ENCODE measurements at places on chromosomes 2 and 18.

GRCh38 chr2:218708086-218708485, 2.5 kb upstream of the TTLL4 start:
- no peak for DNase-seq

DNA sequence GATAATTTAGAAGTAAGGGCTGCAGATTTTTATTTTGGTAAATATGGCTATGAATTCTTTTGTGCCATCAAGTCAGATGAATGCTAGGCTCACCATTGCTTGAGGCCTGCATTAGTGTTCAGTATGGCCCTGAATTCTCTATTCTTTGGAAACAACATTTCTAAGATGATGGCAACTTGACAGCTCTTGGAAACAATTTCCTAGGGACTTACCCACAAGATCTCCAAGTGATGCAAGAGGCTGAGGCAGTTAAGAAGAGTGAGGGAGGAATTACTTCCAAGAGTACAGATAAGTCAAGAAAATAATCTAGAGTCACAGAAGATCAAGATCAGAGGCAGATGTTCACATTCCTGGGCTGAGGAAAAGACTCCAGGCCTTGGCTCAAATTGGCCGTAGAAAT, 129.1 kb downstream of the NRP2 start:
- DNase-seq, result no peak

GRCh38 chr2:70647873-70648481, 94.4 kb upstream of the TGFA start:
- DNase-seq, result peak; percentile 46

DNA sequence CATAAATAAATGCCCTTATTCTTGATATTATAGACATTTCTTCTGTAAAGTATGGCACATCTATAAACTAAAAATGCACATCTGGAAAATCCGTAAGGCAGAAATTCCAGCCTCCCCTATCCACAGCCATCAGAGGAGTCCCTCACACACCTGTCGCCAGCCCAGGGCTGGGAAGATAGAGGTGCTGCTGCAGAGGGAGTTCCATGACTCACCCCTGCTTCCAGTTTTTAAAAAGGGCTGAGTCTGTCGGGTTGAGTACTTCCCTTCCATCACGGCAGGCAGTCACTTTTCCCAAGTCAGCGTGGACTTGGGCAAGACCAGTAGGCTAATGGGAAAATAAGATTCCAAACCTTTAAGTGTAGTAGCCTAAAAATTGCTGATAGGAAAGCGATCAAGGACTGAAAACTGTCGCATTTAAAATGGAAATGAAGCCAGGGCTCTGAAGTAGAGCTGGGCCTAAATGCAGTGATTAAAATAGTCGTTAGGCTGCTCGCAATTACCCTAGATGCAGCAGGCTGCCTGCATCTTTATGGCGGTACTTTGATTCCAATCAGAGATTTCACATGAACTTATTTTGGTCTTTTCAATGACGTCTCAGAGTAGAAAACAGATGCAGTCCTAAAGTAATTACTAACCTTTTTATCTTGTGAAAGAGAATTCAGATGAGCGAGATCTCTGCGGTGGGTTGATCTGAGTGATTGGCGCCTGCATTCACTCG, 280.5 kb downstream of the AGAP1 start:
- no peak for DNase-seq

- DNase-seq, result no peak
Observed at GRCh38 chr2:133642791-133643191, 74.5 kb upstream of the NCKAP5 start.

GRCh38 chr18:2985628-2986027, 27.3 kb downstream of the LPIN2 start:
- DNase-seq, result no peak

DNA sequence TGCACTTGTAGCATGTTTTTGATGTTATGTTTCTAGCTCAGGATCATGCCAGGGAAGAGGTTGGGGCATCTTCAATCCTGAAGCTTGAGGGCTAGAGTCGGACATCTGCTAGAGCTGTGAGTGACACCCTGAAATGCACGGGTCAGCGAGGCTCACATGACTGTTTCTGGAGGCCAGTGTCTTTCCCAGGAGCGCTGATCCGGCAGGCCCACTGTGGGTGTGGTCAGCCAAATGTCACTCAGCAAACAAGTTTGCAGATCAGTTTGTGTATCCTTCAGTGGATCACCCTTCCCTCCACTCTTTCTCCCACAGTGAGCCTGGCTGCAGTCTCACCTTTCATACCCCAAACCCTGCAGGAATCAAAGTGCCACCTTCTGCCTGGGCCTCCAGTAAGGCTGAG, 23.0 kb upstream of the ARHGEF4 start:
- DNase-seq, result no peak

- DNase-seq, result no peak
Observed at GRCh38 chr2:114389021-114389420, 53.4 kb upstream of the DPP10 start.

- DNase-seq, result no peak
Observed at GRCh38 chr2:6793913-6794312, 71.8 kb downstream of the CMPK2 start.

DNA sequence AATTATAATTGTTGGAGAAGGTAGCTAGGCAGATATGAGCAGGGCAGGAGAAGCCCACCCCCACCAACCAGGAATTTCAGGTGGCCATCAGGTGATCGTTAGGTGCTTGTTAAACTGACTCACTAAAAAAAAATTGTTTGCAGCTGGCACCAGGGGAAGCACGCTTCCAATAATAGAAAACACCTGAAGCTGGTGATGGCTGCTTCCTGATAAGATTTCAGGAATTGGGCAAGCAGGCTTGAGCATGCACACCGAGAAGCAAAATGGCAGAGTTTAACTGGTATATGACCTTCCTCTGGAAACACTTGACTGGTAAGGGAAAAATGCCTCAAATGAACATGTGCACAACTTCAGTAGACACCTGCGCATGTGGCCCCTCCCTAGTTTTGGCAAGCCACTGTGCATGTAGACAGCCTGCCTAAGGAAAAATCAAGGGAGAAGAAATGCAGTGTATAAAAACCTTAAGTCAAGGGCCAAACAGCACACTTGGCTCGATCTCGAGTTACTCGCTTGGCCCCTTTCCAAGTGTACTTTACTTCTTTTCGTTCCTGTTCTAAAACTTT, 292.8 kb downstream of the CCDC85A start:
- no peak for DNase-seq

- no peak for DNase-seq
Observed at GRCh38 chr2:216151313-216152025, 42.3 kb downstream of the XRCC5 start.

DNA sequence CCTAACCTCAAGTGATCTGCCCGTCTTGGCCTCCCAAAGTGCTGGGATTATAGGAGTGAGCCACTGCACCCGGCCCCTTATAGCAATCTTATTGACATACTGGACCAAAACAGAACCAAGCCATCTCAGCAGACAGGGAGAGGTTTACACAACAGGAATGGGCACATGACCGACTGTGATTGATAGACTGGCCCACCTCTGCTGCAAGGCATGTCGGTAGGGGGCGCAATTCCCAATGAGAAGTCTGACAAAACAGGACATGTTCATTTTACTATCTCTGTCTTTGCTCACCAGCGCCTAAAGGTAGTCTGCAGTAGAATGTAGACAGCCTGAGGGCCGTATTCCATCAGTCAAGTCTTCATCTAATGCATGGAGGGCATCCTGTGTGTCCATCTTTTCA, 2.0 kb downstream of the LYPD6B start:
- no peak for DNase-seq

DNA sequence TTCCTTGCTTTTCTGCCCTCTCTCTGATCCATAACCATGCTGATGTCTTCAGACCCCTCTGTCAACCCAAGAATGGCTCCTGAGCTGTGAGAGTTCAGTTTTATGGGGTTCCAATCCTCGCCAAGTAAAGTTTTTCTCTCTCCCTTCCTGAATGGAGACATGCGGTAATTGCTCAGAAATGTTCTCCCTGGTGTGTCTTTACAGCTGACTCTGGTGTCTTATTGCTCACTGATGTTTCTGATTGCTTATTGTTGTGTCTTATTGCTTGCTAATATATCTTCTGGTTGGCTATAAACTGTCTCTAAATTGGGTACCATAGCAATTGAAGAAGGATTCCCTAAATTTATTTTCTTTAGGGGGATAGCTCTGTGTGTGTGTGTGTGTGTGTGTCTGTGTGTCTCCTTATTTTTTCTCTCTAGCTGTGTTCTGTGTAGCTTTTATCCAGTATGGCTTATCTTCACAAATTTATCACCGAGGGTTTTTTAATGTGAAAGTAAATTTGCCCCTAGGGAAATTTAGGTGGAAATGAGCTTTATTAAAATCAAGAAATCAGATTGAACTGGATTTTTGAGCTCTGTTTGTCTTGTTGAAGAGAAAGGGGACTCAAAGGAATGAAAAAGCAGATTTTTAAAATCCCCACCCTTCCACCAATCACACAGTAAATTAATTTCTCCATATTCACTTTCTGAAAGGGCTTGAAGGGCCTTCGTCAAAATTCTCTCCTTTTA, 19.5 kb downstream of the MGAT5 start:
- DNase-seq, result no peak

DNA sequence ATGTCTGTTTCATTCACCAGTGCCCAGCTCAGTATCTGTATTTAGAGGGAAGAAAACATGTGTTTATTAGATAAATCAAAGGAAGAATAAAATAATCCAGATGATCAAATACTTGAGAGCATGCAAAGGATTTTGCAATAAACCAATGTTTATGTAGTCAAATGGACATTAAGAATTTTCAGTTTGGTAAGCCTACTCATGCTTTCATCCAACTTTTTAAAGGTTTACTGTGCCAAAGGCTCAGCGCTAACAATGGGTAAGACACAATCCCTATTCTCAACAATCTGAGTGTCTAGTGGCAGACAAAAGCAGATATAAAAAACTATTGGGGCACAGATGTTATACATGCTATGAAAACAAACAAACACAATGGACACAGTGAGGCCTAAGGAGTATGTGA, 26.3 kb downstream of the GRB14 start:
- no peak for DNase-seq
